Colonic mucosa (tissue), 4 donors: ENCODE measurements at places on chromosomes 4 and X. TPM values are rescaled to one million over a fixed set of nuclear protein-coding genes. Genes with fewer than 3 reads are reported as not detected.

The BEX1 gene
- 1.9 TPM for total RNA-seq

The LAMTOR3 gene
- total RNA-seq, result 45.6 TPM

The BDH2 gene
- 35.3 TPM for total RNA-seq

The SPANXC gene
- total RNA-seq, result not detected

The MAGEA1 gene
- total RNA-seq, result not detected

The FAM184B gene
- total RNA-seq, result 0.94 TPM

The RAB40A gene
- total RNA-seq, result 0.16 TPM

The NELFA gene
- total RNA-seq, result 41.5 TPM

The KCND1 gene
- 1.0 TPM for total RNA-seq

The HTN1 gene
- total RNA-seq, result not detected

The STPG2 gene
- not detected for total RNA-seq

The SOWAHB gene
- total RNA-seq, result 25.7 TPM

The MTNR1A gene
- total RNA-seq, result 1.3 TPM

The USP38 gene
- total RNA-seq, result 31.1 TPM

The PABPC5 gene
- 0.29 TPM for total RNA-seq

The GLRB gene
- 0.42 TPM for total RNA-seq

The GIMD1 gene
- not detected for total RNA-seq

The DGAT2L6 gene
- not detected for total RNA-seq

The PCDH19 gene
- total RNA-seq, result 0.96 TPM

The VCX gene
- not detected for total RNA-seq

The RHOH gene
- 2.6 TPM for total RNA-seq

The NDP gene
- not detected for total RNA-seq

The MXRA5 gene
- 6.6 TPM for total RNA-seq

The ESX1 gene
- not detected for total RNA-seq

The SHROOM2 gene
- 7.8 TPM for total RNA-seq

The MAGEA12 gene
- total RNA-seq, result 0.20 TPM

The TMEM255A gene
- 2.6 TPM for total RNA-seq

The CXCL11 gene
- not detected for total RNA-seq

The IKBKG gene
- 20.6 TPM for total RNA-seq

The USP17L11 gene
- not detected for total RNA-seq

The ALB gene
- total RNA-seq, result 3.2 TPM

The CT47B1 gene
- not detected for total RNA-seq

The SUPT20HL2 gene
- not detected for total RNA-seq

The HTRA3 gene
- 5.0 TPM for total RNA-seq

The AMBN gene
- total RNA-seq, result not detected

The DUX4 gene
- total RNA-seq, result not detected

The IQSEC2 gene
- total RNA-seq, result 23.1 TPM

The DSPP gene
- total RNA-seq, result not detected

The TMEM31 gene
- total RNA-seq, result not detected

The ARHGAP6 gene
- total RNA-seq, result 5.0 TPM

The GABRE gene
- 6.4 TPM for total RNA-seq

The SPANXA1 gene
- total RNA-seq, result not detected

The BEND2 gene
- not detected for total RNA-seq

The MAGEC2 gene
- not detected for total RNA-seq

The CT45A10 gene
- total RNA-seq, result 0.49 TPM

The USP26 gene
- not detected for total RNA-seq

The MAML3 gene
- 9.3 TPM for total RNA-seq

The ADH1B gene
- 62.3 TPM for total RNA-seq

The VCX2 gene
- not detected for total RNA-seq

The TMEM271 gene
- not detected for total RNA-seq

The PAGE1 gene
- total RNA-seq, result not detected

The DRD5 gene
- total RNA-seq, result not detected

The NR3C2 gene
- 74.8 TPM for total RNA-seq
